ENCODE measurements at places on chromosomes 13 and 19.

DNA sequence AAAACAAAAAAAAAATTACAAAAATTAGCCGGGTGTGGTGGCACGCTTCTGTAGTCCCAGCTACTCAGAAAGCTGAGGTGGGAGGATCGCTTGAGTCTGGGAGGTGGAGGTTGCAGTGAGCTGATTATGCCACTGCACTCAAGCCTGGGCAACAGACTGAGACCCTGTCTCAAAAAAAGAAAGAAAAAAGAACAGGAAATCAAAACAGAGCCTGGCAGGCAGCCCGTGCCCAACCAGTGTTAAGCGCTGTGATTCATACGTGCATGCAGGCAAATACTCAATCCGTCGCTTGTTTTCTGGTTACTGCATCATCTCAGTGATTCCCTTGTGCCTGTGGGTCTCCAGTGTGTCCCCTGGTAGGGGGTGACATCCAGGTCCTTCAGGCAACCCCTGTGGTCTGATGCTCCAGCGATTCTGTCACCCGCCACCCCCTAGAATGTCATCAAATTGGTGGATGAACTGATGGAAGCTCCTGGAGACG, 18.1 kb downstream of the DDX39A start:
- DNase-seq, result no peak

DNA sequence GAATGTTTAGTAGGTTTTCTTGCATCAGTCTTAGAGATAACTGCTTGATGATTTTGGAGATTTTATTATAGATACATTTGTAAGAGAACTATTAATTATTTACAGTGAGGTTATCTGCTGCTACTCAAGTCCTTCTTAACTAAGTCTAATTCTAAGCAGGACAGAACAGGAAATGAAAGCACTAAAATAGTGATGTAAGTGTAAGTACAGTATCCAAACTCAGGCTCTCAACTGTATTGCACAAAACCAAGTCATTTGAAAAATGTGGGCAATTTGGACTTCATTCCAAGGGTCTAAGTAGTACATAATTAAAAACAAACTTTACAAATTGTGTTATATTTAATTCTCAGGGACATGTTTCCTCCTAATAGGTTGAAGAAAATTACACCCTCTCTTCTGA, 417.1 kb downstream of the ITGBL1 start:
- no peak for DNase-seq

- peak; percentile 53 for DNase-seq
Measured at GRCh38 chr19:42281146-42281826, 12.2 kb downstream of the CIC start.

GRCh38 chr13:25401958-25402357, 30.2 kb downstream of the ATP8A2 start:
- DNase-seq, result no peak

GRCh38 chr19:50300814-50301606, 28.2 kb downstream of the KCNC3 start:
- DNase-seq, result no peak

DNA sequence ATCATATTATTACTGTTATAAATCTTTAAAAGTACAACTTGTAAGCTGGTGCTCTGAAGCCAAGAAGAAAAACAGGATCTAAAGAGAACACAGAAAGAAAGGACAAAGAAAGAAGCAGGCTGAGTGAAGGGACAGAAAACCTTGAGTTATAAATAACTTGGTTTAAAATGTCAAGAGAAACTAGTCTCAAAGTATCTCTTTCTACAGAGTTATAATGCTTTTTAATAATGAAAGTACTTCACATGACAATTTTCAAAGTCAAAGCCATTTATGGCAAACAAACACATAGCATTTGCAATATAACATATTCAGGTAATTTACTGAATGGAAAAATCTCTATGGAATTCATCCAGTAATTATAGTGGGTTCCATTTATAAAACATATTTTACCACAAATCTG, 33.4 kb downstream of the CAB39L start:
- no peak for DNase-seq

GRCh38 chr13:23098161-23098907, 82.4 kb upstream of the SGCG start:
- DNase-seq, result no peak

DNA sequence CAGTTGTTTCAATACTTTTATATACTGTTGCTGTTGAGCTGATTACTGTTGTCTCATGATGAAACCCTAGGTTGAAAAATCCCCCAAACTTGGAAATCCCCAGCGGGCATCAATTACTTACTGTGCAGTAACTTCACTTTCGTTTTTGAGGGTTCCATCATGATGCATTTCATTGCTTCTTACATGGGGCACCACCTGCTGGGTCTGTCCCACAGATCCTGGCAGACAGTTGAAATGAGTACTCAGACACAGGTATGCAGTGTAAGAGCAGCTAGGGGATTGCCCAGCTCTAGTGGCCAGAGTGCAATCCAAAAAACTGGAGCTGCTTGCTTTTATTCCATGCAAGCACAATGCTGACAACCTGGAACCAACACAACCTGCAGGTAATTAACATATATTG, 132.5 kb upstream of the ZNF91 start:
- DNase-seq, result no peak

GRCh38 chr13:110444226-110444653, 117.3 kb downstream of the RAB20 start:
- no peak for DNase-seq

DNA sequence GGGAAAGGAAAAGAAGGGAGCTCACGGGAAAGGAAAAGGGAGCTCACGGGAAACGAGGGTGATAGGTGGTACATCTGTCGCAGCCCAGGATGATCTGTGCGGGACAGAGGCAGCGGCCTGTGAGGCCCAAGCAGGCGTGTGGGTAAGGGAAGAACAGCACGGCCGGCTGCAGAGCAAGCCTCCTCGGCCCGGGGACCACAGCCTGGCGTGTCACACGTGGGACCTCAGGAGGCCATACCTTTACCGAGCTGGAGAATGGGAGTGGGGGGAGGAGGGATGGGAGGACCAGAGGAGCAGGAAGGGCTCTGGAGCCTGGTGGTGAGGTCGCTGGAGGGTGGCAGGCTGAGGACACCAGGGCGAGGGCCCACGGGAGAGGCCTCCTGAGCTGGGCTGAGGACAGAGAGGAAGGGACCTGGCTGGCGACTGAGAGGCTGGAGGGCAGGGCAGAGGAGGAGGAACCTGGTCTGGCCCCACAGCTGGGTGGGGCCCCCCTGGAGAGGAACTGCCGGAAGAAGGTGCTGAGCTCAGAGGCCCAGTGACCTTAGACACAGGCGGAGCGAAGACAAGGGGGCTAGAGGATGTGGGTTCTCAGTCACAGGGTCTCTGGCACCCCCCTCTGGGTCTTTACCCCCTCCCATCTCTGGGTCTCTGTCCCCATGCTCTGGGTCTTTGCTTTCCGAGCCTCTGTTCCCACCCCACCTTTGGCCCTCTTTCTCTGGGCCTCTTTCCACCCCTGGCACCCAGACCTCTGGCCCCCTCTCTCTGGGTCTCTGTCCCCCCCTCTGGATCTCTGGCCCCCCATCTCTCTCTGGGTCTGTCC, 2.9 kb upstream of the FTL start:
- DNase-seq, result peak; percentile 56

GRCh38 chr19:4456843-4457653, 546 bp downstream of the UBXN6 start:
- DNase-seq, result no peak

DNA sequence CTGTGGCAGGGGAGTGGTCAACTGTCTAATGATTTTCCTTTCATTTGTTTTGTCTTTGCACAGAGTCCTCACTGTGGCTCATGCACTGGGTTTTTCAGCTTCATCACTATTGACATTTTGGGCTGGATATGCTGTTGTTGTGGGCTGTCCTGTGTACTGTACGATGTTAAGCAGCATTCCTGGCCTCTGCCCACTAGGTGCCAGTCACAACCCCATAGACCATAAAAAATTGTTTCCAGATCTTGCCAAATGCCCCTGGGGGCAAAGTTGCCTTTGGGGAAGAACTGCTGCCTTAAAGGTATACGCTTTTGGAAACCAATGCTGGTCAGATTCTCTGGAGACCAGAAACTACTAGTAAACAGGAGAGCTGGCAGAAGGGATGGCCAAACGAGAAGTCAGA, 310.4 kb downstream of the SPRY2 start:
- no peak for DNase-seq

GRCh38 chr13:28541966-28542365, 47.0 kb upstream of the FLT1 start:
- DNase-seq, result no peak

DNA sequence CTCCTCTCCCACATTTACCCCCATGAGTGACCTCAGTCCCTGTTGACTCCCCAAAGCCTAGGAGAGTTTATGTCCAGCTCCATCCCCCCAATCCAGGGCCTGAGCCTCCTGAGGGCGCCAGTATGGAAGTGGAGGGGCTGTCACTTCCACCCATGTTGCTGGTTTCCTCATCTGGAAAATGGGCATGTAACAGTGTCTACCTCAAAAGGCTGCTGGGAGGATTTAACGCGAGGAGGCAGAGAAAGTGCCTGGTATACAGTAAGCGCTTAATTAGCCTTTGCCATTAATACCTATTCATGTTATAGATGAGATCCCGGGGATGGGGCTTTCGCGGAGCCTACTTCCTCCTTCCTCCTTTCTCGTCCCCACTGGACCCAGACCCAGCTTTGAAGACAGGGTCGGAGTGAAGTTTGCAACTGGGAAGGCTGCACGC, 476 bp downstream of the TYK2 start:
- no peak for DNase-seq

GRCh38 chr13:68988176-68988575, 1119.5 kb upstream of the ATXN8OS start:
- no peak for DNase-seq

DNA sequence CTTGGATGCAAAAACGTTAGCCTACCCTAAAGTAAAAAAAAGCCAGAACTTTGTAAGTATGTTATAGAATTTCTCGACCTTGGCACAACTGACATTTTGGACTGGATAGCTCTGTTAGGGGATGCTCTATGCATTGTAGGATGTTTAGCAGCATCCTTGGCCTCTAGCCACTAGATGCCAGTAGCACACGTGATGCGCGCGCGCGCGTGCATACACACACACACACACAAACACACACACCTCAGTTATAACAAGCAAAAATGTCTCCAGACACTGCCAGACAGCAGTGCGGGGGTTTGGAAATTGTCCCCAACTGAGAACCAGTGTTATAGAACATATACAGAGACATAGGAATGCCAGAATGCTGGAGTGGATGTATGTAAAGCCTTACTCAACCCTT, 17.2 kb downstream of the ZNF226 start:
- DNase-seq, result no peak

- DNase-seq, result no peak
Measured at GRCh38 chr19:34215006-34215665, 39.2 kb upstream of the GARRE1 start.

DNA sequence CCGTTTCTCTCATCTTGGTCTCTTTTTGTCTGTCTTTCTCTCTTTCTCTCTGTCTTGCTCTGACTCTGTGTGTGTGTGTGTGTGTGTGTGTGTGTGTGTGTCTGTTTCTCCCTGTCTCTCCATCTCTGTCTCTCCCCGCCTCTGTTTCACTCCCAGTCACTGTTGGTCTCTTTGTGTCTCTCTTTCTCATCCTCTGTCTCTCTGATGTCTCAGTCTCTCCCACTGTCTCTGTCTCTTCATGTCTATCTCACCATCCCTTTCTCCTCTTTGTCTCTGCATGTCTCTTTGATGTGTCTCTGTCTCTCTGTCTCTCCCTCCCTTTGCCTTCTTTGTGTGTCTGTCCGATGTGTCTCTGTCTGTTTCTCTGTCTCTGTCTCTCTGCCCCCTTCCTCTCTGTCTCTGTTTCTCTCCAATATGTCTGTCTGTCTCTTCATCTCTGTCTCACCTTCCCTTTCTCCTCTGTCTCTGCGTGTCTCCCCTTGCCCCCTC, 2.5 kb downstream of the NFIC start:
- DNase-seq, result no peak

GRCh38 chr13:50914176-50914700, 4.6 kb downstream of the RNASEH2B start:
- no peak for DNase-seq

DNA sequence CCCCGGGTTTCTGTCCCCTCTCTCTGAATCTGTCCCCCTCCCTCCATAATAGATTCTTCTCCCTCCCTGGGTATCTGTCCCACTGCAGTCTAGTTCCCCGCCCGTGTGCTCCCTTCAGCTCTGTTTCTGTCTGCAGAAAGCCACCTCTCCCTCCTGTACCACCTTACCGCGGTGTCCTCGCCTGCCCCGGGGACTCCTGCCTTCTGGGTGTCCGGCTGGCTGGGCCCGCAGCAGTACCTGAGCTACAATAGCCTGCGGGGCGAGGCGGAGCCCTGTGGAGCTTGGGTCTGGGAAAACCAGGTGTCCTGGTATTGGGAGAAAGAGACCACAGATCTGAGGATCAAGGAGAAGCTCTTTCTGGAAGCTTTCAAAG, 1.3 kb downstream of the FCGRT start:
- DNase-seq, result no peak

GRCh38 chr19:35745328-35746086, at the start of the genes PSENEN and U2AF1L4:
TSS of gene PSENEN (plus strand) at chr19:35745651. CDS start at chr19:35745931, 280 bp downstream.
TSS of gene U2AF1L4 (minus strand) at chr19:35745418. CDS start at chr19:35745391, 27 bp downstream.
- peak; percentile 100 for DNase-seq

DNA sequence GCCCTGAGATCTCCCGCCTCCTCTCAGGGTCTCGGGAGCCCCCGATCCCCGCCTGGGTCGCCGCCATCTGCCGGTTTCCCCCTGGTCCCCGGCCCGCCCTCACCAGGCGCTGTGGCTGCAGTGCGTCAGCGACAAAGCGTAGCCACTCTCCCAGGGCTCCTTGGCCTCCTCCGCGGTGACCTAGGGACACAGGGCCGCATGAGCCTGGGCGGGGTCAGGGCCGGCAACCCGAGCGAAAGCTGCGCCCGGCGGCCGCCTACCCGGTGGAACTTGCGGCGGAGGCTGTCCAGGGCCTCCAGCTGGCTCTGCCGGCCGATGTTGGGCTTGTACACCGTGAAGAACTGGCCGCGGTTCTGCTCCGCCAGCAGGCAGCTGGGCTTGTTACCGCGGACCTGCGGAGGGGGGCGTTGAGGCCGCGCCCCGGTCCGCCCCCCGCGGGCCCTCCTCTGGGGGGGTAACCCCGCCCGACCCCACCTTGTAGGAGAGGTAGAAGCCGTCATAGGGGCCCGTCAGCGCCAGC, 5.3 kb downstream of the GPX4 start:
- peak; percentile 30 for DNase-seq

DNA sequence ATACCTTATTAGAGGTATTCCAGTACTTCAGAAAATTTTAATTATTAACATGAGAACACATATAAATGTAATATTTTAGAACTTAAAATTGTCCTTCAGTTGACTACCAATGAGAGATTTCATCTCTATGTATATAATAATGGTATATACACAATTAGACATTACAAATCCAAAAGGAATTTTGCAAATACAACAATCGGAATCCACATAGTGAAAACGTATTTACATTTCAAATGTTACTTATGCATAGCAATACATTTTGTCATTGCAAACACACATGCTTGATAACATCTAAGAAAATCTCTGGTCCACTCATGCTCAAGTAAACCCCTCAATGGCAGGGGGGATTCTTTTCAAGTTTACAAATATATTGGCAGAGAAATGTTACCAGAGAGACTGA, 2345.2 kb downstream of the PCDH9 start:
- no peak for DNase-seq

DNA sequence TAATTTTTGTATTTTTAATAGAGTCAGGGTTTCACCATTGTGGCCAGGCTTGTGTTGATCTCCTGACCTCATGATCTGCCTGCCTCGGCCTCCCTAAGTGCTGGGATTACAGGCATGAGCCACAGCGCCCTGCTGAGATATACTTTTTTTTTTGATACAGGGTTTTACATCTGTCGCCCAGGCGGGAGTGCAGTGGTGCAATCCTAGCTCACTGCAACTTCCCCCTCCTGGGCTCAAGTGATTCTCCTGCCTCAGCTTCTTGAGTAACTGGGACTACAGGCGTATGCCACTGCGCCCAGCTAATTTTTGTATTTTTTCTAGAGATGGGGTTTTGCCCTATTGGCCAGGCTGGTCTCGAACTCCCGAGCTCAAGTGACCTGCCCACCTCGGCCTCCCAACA, 2.0 kb downstream of the COLGALT1 start:
- DNase-seq, result no peak

GRCh38 chr13:112735791-112736190, 46.0 kb downstream of the ATP11A start:
- DNase-seq, result no peak

Measured in natural killer cell (primary cell).